Stimulated activated CD4-positive, alpha-beta T cell treated with anti-CD3 and anti-CD28 coated beads, Interleukin-15, amount 100 ng/mL, for 24 hours (primary cell): ENCODE measurements at places on chromosomes 11 and 22.

DNA sequence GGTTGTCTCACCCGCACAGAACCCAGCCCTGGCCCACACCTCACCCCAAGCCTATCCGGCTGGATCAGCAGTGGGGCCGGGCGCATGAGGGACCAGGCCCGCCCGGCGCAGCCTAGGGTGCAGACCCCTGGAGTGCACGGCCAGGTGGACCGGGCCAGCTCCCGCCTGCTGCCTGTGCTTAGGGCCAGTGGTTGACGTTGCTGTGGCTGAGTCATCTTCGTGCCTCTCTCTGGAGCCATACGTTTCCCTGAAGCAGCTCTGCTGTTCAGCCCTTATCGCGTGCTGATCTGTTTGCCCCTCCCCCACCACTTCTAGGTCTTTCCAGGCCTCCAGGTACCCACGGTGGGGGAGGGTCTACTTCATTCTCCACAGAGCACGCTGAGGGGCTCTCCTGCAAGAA, 39.5 kb downstream of the CDKN1C start:
- DNase-seq = no peak

- DNase-seq = no peak
Measured at GRCh38 chr11:33445761-33446161, 188.6 kb downstream of the HIPK3 start.

DNA sequence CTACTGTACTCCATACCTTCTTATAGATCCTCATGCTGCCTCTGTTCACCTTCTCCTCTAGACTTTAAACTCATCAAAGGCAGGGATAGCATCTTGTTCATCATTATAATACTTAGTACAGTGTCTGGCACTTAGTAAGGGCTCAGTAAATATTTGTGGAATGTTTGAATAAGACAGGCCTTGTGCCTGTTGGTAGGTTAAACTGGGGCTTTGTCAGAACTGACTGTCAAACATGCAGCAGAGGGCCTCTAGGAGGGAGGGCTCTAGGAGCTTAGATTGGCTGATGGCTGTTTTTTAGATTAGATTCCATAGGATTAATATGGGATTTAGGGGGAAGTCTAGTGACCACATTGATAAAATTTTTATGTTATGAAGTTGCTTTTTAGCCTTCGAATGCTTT, 70.8 kb downstream of the RNF169 start:
- no peak for DNase-seq

DNA sequence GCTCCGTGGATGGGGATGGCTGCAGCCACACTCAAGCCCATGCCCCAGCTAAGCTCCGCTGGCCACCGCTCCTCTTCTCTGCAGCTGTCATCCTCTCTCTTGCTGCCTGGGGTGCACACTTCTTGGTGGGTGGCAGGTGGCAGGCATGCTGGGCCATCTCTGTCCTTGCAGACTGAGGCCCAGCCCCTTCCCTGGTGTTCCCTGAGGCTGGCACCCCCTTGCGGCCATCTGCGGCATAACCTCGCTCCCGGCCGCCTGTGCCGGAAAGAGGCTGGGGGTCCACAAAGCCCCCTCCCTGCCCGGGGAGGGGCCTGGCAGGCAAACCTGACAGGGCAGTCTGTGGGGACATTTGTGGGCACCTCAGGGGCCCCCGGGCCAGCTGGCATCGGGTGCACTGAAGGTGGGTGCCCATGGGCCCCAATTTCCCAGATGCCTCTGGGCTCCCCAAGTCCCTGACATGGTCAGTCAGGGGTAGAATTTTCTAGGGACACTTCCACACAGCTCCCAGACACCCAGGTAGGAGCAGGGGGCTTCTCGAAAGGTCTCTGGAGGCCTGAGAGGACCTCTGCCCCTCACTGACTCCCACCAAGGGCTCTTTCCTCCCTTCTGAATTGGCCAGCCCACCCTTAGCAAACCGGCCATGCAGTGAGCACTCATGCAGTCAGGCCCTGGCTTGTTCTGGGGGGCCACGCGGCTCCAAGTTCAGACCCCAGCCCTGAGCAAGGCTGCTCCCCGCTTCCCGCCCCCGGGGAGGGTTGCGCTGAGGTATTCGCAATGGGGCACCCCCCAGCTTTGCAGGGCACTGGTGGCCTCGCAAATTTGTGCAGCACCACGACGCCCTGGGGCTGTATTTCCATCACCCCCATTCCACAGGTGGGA, 23.5 kb upstream of the TH start:
- DNase-seq = peak; percentile 69

GRCh38 chr22:28072066-28072465, 153.0 kb upstream of the PITPNB start:
- no peak for DNase-seq

- no peak for DNase-seq
Measured at GRCh38 chr11:97610000-97610399, 1220.2 kb downstream of the JRKL start.

- peak; percentile 20 for DNase-seq
Measured at GRCh38 chr11:118415739-118416068, 14.3 kb downstream of the ATP5MG start.

DNA sequence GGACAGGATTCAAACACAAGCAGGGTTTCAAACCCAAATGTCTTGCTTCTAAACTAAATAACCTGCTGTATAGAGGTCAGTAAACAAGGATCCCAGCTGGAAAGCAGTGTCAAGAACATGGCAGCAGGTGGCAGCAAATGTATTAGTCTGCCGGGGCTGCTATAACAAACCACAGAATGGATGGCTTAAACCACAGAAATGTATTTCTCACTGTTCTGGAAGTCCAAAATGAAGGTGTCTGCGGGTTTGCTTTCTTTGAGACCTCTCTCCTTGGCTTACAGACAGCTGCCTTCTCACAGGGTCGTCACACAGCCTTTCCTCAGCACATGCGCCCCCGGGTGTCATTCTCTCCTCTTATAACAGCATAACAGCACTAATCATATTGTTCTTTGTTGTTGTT, 65.1 kb upstream of the LRRC55 start:
- DNase-seq = peak; percentile 29

DNA sequence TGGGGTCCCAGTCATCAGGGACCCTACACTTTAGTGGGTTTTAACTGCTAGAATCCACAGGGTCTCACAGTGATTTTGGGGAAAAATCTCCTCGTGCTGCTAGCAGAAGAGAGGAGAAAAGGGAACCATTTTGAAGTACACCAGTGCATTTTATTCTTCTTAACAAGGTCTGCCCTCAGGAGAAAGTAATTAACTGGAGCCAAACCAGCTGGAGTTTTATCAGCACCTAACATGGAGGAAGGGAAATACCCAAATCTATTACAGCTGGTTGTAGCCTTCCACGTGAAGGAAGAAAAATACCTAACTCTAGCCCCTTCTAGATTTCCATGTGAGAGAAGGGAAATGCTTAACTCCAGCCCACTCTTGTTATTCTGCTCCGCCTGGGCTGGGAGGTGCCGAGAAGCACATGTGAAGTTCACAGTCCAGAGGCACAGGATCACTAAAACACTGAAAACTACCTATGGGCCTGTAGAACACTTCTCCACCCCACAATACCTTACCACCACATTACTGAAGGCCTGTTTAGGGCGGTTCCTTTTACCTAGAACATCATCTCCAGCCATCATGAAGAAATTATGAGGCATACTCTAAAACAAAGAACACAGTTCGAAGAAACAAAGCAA, 31.3 kb upstream of the TEAD1 start:
- no peak for DNase-seq

- DNase-seq = no peak
Measured at GRCh38 chr22:39686178-39686620, 115.6 kb downstream of the CACNA1I start.

DNA sequence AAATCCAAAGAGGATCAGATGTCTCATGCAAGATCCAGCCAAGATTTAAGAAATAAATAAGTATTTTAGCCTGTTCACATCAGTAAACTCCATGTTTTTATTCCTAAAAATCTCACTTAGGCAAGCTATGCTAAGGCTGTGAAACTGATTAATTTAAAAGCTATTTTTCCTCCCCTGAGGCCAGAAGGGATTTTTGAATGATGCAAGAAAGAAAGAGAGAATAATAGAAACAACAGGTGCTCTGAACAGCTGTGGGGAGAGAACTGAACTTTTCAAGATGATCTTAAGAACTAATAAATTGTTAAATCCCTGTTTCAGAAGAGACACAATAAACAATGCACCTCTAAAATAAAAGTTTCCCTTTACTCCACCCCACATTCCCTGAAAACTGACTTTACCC, 241.6 kb downstream of the DLG2 start:
- DNase-seq = no peak

GRCh38 chr11:116312570-116313391, 460.0 kb downstream of the BUD13 start:
- no peak for DNase-seq

DNA sequence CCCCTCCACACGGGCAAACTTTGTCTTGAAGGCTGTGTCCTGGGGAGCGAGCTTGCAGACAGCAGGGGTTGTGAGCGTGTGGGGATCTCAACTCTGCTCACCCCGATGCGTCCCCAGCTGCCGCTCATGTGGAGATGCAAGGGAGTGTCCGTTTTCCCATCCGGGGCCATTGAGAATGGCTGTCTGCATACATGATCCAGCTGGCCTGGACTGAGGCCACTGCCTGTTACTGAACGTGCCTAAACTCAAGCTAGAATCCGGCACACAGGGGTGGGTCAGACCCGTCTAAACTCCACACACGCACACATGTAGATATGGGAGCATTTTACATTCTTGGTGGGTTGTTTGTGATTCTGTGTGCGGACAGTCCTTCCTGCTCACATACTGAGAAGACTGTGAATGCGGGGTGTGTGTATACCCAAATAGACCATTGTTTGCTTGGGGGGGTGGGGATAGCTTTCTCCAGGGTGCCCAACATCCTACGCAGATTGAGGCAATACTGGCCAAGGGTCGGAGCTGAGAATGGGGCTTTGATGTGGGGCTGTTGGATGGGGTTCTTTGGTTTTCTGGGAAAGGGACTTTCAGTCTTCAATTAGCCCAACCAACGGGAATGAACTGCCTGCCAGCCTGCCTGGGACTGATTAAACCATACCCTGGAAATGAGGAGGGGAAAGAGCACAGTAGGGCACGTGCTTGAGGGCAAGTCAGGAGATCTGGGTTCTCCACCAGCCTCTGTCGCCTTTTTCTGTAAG, 60.4 kb downstream of the ST3GAL4 start:
- no peak for DNase-seq

DNA sequence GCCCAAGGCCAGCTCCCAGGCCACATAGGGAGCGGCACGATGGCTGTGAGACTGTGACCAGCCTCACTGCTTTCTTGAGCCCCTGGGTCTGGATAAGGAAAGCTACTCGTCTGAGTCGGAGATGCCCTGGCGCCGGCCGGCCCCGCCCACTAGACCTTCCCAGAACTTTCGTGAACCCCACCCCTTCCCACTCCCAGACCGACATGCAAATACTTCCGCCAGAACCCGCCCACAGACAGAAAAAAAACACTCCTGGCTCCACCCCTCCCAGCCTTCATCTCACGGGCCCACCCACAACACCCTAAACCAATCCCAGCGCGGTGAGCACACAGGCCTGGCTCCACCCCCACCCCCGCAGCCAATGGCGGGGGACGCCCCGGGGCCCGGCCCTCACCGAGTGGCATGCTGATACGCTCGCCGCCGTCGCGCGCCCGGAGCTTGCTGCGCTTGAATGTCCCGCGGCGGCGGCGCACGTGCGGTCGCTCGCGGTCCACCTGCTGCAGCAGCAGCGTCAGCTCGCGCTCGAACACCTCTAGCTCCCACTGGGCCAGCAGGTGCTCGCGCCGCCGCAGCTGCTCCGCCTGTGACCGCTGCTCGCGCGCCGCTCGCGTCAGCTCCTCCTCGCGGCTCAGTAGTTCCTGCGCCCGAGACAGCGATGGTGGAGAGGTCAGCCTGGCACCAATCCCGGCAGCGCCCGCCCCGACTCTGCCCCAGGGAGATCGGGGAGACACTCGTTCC, 7.0 kb downstream of the MAP3K11 start:
- peak; percentile 33 for DNase-seq

GRCh38 chr11:75272391-75272790, 31.8 kb downstream of the TPBGL start:
- DNase-seq = no peak

DNA sequence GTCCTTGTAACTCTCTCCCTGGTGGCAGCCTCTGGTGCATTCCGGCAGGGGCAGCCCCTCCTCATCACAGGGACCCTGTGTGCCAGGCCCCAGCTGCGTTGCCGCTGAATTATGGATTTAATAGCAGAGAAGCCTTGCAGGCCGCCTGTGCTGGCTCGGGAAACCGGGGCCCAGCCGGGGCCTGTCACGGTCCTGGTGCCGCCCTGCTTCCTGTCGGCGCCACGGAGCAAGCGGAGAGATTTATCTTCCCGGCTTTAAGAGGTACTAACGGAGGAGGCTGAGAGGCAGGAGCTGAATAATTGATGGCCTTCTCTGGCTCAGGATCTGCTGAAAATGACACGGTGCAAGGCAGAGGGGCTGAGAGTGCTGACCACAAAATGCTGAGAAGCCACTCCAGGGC, 54.0 kb upstream of the CCDC188 start:
- DNase-seq = no peak

DNA sequence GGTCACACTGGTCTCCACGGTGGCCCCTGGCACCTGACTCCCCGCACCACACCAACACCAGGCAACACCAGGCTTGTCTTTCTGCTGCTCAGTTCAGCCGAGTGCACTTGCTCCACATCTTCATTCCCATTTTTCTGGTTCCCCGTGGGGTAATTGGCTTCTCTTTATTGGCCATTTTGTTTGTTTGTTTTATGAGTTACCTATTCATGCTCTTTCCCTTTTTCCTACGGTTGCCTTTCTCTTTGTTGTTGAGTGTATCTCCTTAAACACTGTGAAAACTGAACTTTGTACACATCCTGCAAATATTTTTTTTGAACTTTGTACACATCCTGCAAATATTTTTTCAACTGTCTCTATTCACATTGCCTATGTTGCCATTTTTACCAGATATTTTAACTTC, 834.0 kb downstream of the BRD1 start:
- DNase-seq = no peak

GRCh38 chr11:120940160-120940848, 83.6 kb upstream of the TBCEL start:
- DNase-seq = no peak

GRCh38 chr11:100827934-100828661, 141.0 kb downstream of the ARHGAP42 start:
- no peak for DNase-seq

DNA sequence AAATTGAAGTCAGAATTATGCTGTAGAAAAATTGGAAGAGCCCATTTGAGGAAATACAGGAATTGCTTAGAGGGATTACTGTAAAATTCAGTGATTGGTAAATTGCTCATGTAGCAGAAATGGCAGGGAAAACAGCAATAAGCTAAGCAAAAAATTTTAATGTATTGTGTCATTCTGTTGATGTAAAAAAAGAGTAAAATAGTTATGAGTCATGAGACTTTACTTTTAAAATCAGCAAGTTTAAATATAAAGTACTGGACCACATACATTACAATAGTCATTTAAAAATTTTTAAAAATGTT, 10.4 kb downstream of the PDHX start:
- DNase-seq = no peak

GRCh38 chr11:17595526-17596309, 48.7 kb downstream of the OTOG start:
- DNase-seq = no peak
